Hematopoietic multipotent progenitor cell treated with erythropoietin and hydrocortisone succinate and interleukin-3 and kit ligand, for 15 days (in vitro differentiated cells): ENCODE measurements at places on chromosomes 7 and 10.

- no peak for DNase-seq
Measured at GRCh38 chr7:95675016-95675415, 78.7 kb upstream of the PDK4 start.

DNA sequence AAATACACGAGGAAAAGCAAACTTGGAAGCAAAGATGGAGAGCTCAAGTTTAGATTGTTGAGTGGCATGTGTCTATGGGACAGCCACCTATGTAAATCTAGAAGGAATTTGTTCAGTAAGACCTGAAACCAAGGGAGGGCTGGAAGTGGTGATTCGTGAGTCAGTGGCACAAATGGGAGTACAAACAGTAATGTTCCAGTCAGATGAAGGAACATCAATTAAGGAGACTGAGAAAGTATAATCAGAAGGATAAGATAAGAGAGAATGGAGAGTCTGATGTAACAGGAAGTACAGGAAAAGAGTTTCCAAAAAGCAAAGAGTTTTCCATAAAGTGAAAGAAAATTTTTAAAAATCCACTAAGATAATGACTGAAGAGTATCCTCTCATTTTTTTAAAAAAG, 544.2 kb downstream of the KIF20B start:
- DNase-seq, result no peak

DNA sequence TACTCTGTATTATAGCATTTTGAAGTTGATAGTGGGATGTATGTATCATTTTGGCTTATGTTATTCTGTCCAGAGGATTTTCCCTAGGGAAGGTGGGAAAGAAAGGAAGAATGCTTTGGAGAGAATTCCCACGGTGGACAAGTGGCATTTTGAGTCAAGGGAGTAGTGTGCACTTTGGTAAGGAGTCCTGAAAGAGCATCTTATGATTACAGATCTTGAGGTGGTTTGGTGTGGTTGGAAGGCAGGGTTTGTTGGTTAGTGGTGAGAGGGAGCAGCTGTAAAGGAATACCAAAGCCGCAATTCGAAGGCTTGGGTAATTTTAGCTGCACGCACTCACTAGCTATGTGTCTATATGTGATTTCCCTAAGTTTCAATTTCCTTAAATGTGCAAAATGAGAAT, 16.1 kb downstream of the CCSER2 start:
- DNase-seq, result no peak

- DNase-seq, result no peak
Measured at GRCh38 chr10:52688899-52689298, 83.7 kb downstream of the MBL2 start.

DNA sequence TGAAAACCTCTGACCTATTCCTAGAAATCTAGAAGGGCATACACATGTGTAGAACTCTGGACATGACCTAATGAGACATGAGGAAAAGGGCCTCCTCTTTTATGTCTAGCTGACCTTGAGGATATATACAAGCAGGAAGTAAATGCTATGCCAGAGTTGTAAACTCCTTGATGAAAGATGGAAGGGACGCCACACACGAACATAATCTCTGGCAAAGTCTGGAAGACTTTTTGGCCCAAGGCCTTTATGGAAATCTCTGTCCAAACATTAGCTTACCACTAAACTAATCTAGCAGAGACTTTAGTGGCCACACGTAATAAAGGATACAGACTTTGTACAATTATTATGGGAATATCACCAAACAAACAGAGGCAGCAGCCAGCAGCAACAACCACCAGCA, 138.1 kb upstream of the THSD7A start:
- DNase-seq, result no peak

- DNase-seq, result no peak
Measured at GRCh38 chr10:132867801-132868644, 74.3 kb downstream of the CFAP46 start.
